ENCODE measurements at places on chromosomes 13 and 19.
A peak's percentile ranks its signal among the peaks of the same experiment; 100 is the strongest.

DNA sequence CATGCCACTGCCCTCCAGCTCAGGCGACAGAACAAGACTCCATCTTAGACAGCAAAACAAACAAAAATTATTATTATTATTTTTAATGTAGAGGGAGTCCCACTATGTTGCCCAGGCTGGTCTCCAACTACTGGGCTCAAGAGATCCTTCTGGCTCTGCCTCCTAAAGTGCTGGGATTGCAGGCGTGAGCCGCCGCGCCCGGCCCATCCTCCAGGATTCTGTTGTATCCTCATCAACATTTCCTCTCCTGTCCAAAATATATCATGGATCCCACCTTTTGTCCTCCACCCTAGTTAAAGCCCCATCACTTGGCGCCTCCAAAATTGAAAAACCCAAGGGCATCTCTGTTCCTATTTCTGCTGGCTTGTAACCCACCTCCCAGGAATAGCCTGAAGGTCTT is 1.2 kb downstream of the ZNF784 start:
- DNase-seq = no peak

DNA sequence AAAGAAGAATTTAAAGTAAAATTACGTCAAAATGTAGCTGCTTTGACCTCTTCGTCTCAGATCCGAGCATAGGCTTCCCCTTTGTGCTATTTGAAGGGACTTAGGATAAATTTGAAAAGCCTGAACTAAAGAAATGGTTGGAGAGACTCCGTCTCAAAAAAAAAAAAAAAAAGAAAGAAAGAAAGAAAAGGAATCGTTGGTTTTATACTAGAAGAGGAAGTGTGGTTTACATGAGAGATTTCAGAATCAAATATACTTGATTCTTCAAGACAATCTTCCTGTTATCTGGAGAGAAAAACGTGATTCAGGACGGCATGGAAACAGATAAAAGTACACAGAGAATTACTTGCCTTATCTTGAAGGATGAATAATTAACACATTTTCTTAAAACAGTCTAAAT is 474 bp upstream of the ZNF780B start:
- DNase-seq = no peak

DNA sequence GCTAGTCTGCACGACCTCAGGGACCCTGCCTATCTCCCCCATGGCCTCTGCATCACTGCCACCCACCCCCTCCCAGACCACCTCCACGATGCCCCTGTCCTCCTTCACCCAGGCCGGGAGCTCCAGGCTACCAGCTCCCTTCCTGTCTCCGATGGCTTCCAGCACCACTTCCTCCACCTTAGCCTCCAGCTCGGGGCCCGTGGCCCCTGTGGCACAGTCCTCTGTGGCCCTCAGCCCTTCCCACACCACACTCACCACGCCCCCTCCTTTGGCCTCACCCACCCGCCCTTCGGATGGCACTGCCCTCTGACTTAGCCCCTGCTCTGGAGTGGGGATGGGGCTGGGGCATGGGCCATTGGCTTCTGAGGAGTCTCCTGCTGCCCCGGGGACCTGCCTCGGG is 7.2 kb downstream of the PALM3 start:
- no peak for DNase-seq

DNA sequence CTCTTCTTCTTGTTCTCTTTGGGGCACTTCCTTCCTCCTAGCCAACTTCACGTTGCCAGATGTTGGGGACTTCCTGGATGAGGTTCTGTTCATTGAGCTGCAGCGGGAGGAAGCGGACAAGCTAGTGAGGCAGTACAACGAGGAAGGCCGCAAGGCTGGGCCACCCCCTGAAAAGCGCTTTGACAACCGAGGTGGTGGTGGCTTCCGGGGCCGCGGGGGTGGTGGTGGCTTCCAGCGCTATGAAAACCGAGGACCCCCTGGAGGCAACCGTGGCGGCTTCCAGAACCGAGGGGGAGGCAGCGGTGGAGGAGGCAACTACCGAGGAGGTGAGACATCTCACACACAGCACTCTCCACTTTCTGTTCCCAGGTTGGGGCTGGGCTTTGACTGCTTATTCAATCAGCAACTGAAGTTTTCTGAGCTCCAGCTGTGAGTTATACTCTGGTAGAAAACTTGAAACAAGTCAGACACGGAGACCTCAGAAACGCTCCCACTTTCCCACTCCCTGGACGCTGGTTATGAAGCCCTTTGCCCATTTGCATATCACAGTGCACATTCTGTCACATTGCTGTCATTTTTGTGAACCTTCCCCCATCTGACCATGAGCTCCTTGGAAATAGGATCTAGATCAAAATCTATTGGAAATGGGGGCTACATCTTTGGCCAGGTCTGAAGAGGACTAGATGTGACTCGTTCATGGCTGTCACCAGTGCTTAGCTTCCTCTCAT is 7.2 kb upstream of the CCDC97 start:
- peak; percentile 39 for DNase-seq

GRCh38 chr13:80029170-80029569 is 311.8 kb downstream of the SPRY2 start:
- DNase-seq = no peak

GRCh38 chr13:91085127-91085526 is 262.4 kb upstream of the MIR17HG start:
- DNase-seq = no peak

- no peak for DNase-seq
Measured at GRCh38 chr13:59300355-59301173, 863.2 kb downstream of the DIAPH3 start.

DNA sequence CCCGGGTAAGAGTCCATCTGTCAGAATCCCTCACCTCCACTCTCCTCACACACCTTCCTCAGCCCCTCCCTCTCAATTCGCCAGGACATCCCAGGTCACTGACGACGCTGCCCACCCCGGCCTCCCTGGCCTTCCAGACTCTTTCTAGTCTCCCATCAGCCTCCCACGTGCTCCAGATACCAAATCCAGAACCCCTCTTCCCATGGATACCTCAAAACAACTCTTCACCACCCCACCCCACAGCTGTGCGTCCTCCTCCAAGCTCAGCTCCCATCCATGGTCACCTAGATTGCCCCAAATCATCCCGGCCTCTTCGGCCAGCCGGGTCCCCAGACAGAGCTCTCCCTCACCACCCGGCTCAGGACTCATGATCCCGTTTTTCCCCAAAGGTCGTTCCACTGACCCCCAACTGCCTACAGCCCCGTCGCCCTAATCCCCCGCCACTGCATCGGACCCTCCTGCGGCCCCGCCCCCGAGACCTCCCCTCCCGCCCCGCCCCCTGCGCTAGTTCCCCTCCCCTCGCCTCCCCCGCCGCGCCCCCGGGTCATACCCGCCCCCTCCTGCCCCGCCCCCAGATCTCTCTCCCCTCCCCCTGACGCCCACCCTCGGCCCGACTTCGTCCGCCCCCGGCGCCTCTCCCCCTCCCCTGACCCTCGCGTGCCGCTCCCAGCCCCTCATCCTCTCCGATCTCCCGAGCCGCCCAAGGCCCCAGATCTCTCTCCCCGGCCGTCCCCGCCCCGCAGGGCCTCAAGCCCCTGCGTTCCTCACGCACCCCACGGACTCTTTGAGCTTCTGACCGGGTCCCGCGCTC is 546 bp downstream of the UBXN6 start:
- DNase-seq = no peak

DNA sequence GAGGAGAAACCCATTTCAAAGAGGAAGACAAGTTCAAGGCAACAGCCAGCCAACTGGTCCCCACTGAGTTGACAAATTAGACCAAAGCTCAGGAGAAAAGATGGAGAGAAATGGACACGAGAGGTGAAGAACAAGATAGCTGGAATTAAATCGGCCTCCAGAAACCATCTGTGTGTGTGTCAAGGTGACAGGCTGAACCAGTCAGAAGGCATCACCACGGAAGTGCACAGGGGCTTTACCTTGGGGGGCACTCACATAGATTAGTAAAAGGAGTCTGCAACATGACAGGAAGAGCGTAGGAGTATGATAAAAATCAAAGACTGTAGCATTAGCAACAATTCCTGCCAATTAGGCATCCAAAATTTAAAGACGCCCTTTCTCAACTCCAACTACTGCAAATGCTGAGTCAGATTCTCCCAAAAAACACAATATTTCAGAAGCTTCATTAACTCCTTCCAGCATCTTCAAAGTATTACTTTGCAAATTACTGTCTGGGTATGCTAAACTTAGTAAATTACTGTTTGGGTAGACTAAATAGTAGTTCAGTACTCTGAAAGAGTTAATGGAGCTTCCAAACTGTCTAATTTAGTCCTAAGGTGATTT is 66.2 kb downstream of the FOXO1 start:
- DNase-seq = no peak

DNA sequence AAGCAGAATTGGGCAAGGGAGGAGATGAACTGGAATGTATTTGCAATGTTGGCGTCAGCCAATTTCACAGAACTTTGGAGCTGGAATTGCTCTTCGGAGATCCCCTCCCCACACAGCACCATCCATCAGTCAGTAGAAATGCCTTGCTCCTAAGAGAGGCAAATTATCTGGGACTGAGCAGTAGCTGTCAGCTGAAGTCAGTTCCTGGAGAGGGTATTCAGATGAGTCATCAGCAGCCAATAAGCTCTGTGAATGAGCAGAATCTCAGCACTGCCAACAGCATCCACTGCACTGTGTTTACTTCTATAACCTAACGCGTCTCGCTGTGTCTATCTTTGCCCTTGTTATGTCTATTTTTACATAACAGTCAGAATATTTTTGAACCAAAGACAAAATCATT is 213.7 kb downstream of the SLITRK5 start:
- DNase-seq = no peak

- no peak for DNase-seq
Measured at GRCh38 chr13:103759361-103759760, 693.1 kb upstream of the SLC10A2 start.

- no peak for DNase-seq
Measured at GRCh38 chr19:58511353-58512208, at the start of gene SLC27A5. Gene SLC27A5 (minus strand): TSS chr19:58511992. CDS start chr19:58511955, 37 bp downstream.

DNA sequence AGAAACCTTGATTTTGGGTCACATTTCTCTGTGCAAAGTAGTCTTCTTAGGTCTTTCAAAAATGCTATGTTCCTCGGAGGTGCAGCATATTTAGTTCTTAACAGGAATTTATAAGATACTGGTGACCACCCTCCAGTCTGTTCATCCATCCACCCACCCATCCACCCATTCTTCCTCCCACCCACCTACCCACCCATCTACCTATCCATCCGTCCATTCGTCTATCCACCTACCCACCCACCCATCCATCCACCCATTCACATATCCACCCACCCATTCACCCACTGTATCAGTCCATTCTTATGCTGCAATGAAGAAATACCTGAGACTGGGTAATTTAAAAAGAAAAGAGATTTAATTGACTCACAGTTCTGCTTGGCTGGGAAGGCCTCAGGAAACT is 74.9 kb downstream of the KCTD15 start:
- no peak for DNase-seq

- no peak for DNase-seq
Measured at GRCh38 chr13:64338671-64339070, 2891.5 kb downstream of the PCDH9 start.

DNA sequence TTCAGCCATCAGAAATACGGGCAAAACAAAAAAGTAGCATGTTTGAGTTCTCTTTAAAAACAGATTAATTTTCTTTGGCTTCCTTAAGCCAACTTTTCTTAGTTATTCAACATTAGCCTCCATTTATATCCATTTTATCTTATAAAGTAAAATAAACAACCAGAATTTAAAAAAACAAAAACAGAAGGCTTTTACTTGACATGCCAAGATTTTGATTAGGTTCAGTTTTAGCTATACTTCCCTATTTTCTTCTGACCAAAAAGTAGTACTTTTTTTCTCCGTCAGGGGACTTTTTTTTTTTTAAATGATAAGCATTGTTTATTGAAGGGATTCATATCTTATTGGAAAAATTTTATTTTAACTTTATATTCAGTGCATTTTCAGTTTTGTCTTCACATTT is 18.1 kb downstream of the RNASEH2B start:
- no peak for DNase-seq

DNA sequence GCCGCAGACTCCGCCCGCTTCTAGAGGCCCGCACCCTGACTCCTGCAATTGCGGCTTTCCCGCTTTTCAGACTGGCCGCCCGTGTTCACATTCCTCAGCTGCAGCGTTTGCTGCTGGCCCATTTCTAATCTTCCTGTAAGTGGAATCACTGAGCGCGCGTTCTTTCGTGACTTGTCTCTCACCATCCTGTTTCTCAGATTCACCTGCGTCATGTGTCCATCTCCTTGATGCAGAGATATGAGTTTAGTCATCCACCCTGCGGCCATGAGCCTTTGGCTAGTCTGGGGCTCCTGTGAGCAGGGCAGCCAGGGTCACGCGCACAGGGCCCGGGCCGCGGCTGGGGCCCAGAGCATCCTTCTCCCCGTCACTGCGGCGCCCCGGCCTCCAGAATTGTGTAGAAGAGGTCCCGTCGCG is 110.0 kb downstream of the CRYL1 start:
- no peak for DNase-seq

DNA sequence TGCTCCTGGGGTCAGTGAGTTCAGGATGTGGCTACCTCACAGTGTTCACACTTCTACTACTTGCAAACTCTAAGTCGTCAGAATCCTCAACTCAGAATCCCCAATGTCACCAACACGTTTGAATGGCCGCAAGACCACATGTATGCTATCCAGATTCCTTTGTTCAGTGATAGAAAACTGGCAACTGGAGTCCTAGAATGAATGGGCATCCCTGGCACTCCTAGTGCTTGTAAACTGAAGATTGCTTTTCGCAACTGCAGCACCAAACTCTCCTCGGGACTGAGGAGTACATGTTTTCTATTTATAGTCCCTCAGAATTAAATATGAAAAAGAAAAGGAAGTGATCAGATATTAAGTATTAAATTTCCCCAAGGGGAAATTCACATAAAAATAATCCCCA is 4.9 kb downstream of the SMAD9 start:
- no peak for DNase-seq

DNA sequence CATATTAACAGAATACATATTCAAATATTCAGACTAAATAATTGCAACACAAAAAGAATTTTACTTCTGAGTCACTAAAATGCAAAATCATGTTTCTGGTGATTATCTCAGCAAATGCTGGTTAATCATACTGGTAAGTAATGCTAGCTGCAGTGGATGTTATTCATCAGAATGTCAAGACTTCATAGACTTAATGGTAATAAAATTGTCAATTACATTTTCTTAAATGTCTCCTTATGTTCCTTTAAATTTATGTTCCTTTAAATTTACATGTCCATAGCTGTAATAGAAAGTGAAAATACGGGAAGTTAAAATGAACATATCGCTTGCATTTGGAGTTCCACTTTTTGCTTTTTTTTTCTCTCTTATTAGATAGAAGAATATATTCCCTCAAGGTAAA is 853.0 kb downstream of the SLITRK6 start:
- no peak for DNase-seq

DNA sequence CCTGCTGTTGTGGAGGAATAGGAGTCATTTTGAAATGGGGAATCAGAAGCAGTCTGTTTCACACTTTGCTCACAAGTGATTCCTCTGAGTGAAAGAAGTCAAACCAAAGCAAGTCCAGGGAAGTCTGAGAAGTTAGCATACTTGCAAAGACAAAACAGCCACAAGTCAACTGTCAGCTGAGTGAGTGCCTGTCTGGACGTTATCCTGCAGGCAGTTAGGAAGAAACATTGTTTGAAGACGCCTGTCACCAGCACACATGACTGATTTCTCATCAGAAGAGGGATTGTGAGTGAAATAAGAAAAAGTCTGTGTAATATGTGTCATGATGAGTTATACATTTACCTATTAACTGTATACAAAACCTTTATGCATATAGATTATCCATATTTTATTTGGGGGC is 153.5 kb downstream of the KCNRG start:
- DNase-seq = no peak

- DNase-seq = no peak
Measured at GRCh38 chr19:48342841-48343540, 17.6 kb downstream of the EMP3 start.

Measured in stimulated activated CD4-positive, alpha-beta T cell treated with anti-CD3 and anti-CD28 coated beads, Interleukin-12 subunit alpha, Interleukin-12 subunit beta, amount 100 ng/mL, for 24 hours (primary cell).